Heart left ventricle (tissue), 16 donors: ENCODE measurements at places on chromosomes 11 and 22. TPM values are rescaled to one million over a fixed set of nuclear protein-coding genes. Genes with fewer than 3 reads are reported as not detected.

GRCh38 chr11:31808721-31809540 lies 2.2 kb downstream of the PAX6 start:
- no peaks in the 10 kb centered on the region for H3K36me3 ChIP-seq
- no peak overlapping the region for H3K27ac ChIP-seq
- H3K4me1 ChIP-seq = peaks cover 40% of the 10 kb centered on the region
- no peak for DNase-seq

- H3K4me3 ChIP-seq = peak overlapping the region; percentile 19
- H3K36me3 ChIP-seq = peaks cover 39% of the 10 kb centered on the region
- peak; percentile 50 for DNase-seq
- H3K27me3 ChIP-seq = no peaks in the 10 kb centered on the region
Measured at GRCh38 chr22:46086577-46087335, 63.6 kb upstream of the PPARA start.

DNA sequence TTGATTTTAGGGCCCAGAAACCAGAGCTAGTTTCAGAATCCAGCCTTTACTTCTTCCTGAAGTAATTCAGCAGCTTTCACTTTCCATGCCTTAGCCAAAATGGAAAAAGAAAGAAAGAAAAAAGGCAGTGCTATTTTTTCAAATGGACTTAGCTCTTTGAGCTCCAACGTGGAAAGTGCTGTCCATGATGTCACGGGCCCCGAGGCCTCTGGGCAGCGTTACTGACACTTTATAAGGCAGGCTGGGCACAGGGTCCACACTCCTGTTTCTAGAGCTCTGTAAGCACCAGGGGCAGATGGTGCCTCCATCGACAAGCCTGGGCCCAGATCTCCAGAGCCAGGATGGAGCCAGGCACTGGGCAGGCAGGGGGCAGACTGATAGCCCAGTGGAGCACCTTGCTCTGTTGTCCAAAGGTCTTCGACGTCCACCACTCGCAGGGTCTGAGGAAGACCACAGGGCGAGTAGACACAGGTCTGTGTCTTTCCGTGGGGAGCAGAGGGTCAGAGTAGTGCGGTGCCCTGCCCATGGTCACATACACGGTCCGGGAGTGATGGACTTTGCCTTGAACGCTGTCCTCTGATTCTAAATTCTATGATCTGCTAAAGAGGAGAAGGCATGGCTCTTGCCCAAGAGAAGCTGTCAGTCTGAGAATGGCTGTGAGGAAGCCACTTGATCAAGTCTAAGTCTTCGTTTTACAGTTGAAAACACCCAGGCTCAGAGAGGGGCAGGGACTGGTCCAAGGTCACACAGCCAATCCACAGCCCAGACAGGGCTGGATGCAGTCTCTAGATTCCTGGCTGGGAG lies 22.0 kb upstream of the WNT11 start:
- H3K4me1 ChIP-seq = no peaks in the 10 kb centered on the region
- no peak overlapping the region for H3K4me3 ChIP-seq

- H3K27ac ChIP-seq = peak overlapping the region; percentile 33
- H3K36me3 ChIP-seq = no peaks in the 10 kb centered on the region
- H3K27me3 ChIP-seq = no peaks in the 10 kb centered on the region
Measured at GRCh38 chr11:91163619-91164451, 941.0 kb upstream of the CHORDC1 start.

DNA sequence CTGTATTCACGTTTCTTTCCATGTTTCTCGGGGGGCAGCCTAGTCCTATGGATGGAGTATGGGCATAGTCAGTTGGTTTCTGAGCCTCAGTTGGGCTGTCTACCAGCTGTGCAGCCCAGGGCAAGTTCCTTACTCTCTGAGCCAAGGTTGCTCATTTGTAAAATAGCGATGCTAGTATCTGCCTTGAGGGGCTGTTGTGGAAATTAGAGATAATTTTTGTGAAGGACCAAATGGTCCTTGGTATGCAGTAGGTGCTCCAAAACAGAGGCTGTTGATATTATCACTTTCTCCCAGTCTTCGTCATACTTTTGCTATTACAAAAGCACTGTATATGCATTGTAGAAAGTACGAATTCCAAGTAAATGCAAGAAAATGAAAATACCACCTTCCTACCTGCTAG lies 82.7 kb upstream of the MYOD1 start:
- H3K36me3 ChIP-seq = no peaks in the 10 kb centered on the region
- H3K4me1 ChIP-seq = no peaks in the 10 kb centered on the region
- H3K27me3 ChIP-seq = no peaks in the 10 kb centered on the region
- no peak for DNase-seq

- no peaks in the 10 kb centered on the region for H3K4me1 ChIP-seq
- peaks cover 48% of the 10 kb centered on the region for H3K36me3 ChIP-seq
Measured at GRCh38 chr22:31584804-31585160, 77.2 kb downstream of the PISD start.

DNA sequence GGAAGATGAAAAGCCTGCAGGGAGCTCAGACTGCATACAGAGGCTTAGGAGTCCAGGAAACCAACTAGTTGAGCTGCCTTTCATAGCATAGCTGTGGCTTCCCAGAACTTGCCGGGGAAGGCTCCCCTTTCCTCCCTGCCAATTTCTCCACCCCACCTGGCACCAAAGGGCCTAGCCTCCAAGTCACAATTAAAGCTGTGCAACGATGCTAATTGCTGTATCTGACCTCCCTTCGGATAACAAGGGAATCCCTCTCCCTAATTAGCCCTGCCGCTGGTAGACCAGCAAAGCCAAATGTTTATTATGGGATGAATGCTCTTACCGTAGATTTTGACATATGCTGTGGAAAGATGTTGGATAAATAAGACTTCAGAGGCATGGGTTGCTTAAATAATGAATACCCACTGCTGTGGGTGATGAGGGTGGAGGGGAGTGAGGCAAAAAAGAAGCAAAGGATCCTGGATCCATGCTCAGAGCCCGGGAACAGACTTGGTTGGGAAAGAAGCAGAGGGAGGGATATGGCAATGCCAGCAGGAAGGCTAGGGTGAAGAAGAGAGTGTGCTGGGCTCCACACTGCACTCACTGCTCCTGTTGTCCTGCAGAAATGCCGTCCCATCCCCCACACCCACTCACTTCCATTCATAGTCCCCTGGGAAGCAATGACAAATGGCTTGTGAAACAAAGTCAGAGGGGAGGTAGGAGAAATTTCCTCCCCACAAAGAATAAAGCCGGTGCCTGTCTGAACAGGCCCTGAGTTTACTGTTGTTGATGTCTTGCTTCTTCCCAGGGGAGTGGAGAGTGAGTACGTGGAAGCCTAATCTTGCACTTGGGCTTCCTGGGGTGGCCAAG lies 608.1 kb upstream of the CADM1 start:
- no peaks in the 10 kb centered on the region for H3K27me3 ChIP-seq
- DNase-seq = no peak
- H3K4me3 ChIP-seq = no peak overlapping the region
- no peaks in the 10 kb centered on the region for H3K4me1 ChIP-seq
- no peak overlapping the region for H3K27ac ChIP-seq

DNA sequence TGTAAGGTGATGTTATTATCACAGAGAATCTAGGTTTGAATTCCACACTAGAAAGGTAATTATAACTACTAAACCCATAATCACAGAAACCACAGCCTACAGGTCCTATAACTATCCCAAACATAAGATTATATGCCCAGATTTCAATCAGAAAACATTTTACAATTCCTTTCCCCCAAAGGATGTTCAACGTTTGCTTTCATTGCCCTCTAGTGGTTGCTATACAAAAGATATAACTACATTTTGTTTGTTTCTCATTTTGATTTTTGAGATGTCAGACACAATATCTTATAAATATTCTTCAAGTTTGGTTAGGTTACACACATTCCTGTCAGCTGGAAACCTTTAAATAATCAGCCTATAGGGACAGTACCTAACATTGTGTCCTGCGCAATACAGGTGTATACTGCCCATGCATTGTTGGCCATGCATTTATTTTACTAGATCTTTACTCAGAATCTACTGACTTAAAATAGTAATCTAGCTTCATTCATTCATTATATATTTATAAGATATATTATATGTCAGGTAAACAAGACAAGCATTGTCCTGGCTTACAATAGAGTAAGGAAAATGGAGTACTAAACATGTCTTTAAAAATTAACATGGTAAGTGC lies 530.5 kb upstream of the CCDC90B start:
- H3K36me3 ChIP-seq = no peaks in the 10 kb centered on the region
- H3K27me3 ChIP-seq = no peaks in the 10 kb centered on the region
- H3K4me3 ChIP-seq = no peak overlapping the region
- no peaks in the 10 kb centered on the region for H3K4me1 ChIP-seq
- no peak overlapping the region for H3K27ac ChIP-seq
- no peak for DNase-seq

Gene FLRT1
- 0.52 TPM for total RNA-seq

DNA sequence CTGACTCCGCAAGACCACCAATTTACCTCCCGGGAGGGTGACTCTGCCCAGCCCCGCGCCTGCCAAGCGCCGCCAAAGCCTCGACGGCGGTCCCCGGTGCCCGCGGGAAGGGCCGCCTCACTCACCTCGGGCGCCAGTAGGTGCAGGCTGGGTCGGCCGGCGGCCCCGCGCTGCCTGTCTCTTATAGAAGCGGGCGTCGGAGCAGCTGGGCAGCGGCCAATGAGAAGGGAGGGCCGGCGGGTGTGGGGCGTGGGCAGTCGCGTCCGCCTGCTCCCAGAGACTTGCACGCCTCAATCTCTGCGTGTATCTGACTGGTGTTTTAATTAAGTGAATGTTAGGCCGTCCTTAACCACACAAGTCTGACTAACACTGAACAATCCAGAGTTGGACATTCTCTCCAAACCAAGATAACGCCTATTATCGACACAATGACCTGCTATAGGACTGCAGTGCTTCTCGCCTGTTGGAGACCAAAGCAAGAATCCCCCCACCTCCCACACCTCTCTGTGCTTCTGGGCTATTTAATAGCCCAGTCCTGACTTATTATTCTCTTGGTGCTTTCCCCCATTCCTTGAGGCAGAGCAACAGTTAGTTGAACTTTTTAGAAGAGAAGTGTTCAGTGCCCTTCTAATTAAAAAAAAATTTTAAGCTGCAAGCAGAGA lies at the start of gene TPH1:
Gene TPH1 (minus strand): TSS at position 154 of the 662 bp plus-strand sequence. CDS start 5,507 bp downstream, outside the sequence.
- peaks cover 33% of the 10 kb centered on the region for H3K27me3 ChIP-seq
- H3K4me3 ChIP-seq = no peak within 1 kb of the TSS
- H3K4me1 ChIP-seq = no peaks in the 10 kb centered on the region
- H3K27ac ChIP-seq = no peak within 1 kb of the TSS

- no peak for DNase-seq
- peaks cover under 1% of the 10 kb centered on the region for H3K27me3 ChIP-seq
- no peaks in the 10 kb centered on the region for H3K36me3 ChIP-seq
- H3K4me1 ChIP-seq = peaks cover 17% of the 10 kb centered on the region
- H3K27ac ChIP-seq = peak overlapping the region; percentile 72
Measured at GRCh38 chr22:24954114-24954463, 1.6 kb downstream of the KIAA1671 start.

- H3K36me3 ChIP-seq = no peaks in the 10 kb centered on the region
- no peaks in the 10 kb centered on the region for H3K4me1 ChIP-seq
- peak; percentile 77 for DNase-seq
- peak within 1 kb of the TSS; percentile 65 for H3K4me3 ChIP-seq
Measured at GRCh38 chr11:8593935-8594909, at the start of gene STK33. TSS of gene STK33 (minus strand) at chr11:8594228. CDS start at chr11:8474905, 119,323 bp downstream.

GRCh38 chr22:20241579-20242392 lies 26.3 kb downstream of the RTN4R start:
- no peak overlapping the region for H3K4me3 ChIP-seq
- H3K4me1 ChIP-seq = peaks cover 59% of the 10 kb centered on the region
- no peaks in the 10 kb centered on the region for H3K36me3 ChIP-seq

- peaks cover 39% of the 10 kb centered on the region for H3K27me3 ChIP-seq
- DNase-seq = no peak
- H3K4me3 ChIP-seq = no peak overlapping the region
- H3K4me1 ChIP-seq = no peaks in the 10 kb centered on the region
Measured at GRCh38 chr11:72254299-72254993, 10.5 kb upstream of the PHOX2A start.

Gene CASP5
- not detected for total RNA-seq

Gene MUC5AC
- total RNA-seq = not detected

DNA sequence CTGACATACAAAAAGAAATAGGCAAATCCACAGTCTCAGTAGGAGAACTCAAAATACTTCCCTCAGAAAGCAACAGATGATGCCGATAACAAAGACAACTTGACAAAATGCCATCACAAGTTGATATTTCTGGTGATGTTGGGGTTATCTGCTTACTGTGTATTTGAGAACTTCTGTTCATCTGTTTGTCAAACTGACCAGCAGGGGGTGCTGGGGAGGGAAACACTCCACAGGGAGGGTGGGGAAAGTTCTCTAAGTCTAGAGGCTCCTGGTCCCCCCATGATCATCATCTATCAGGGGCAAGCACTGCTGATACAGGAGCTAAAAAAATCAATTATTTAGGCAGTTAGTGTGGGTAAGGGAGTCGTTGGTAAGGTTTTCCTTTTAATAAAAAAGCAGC lies 19.2 kb downstream of the GLYATL1 start:
- H3K27me3 ChIP-seq = no peaks in the 10 kb centered on the region
- H3K27ac ChIP-seq = no peak overlapping the region
- no peaks in the 10 kb centered on the region for H3K36me3 ChIP-seq
- DNase-seq = no peak
- H3K4me1 ChIP-seq = no peaks in the 10 kb centered on the region

- no peaks in the 10 kb centered on the region for H3K27me3 ChIP-seq
- H3K36me3 ChIP-seq = no peaks in the 10 kb centered on the region
- no peak overlapping the region for H3K27ac ChIP-seq
Measured at GRCh38 chr11:20397281-20397680, 9.8 kb downstream of the PRMT3 start.

GRCh38 chr11:125401746-125402145 lies 94.3 kb downstream of the FEZ1 start:
- DNase-seq = peak; percentile 40
- no peaks in the 10 kb centered on the region for H3K36me3 ChIP-seq
- no peak overlapping the region for H3K4me3 ChIP-seq
- H3K4me1 ChIP-seq = no peaks in the 10 kb centered on the region

Gene NRXN2
- total RNA-seq = 0.84 TPM

- H3K4me3 ChIP-seq = no peak overlapping the region
- H3K27me3 ChIP-seq = no peaks in the 10 kb centered on the region
- H3K27ac ChIP-seq = no peak overlapping the region
- no peaks in the 10 kb centered on the region for H3K36me3 ChIP-seq
- H3K4me1 ChIP-seq = no peaks in the 10 kb centered on the region
Measured at GRCh38 chr11:59254286-59254685, 41.6 kb upstream of the MPEG1 start.

Gene OR52E8
- not detected for total RNA-seq

GRCh38 chr11:28176351-28176750 lies 68.2 kb downstream of the METTL15 start:
- no peak overlapping the region for H3K4me3 ChIP-seq
- no peak overlapping the region for H3K27ac ChIP-seq
- no peaks in the 10 kb centered on the region for H3K36me3 ChIP-seq
- no peak for DNase-seq
- H3K4me1 ChIP-seq = no peaks in the 10 kb centered on the region
- H3K27me3 ChIP-seq = no peaks in the 10 kb centered on the region

Gene SCGB2A2
- not detected for total RNA-seq

DNA sequence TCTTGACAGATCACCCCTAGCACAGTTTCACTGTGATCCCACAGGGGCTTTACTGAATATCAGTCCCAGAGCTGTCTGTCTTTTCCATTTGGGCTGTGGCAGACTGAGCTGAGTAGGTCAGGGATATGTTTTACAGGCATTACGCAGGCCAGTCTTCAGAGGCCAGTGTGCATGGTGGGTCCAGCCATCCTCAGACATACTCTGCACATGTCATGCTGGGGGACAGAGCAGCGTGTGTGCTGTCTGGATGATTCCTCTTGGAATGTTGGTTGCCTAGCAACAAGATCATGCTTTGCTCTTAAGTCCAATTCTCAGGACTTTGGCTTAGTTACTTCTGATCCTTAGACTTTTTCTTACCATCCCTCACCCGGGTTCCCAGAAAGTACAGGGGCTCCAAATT lies 736.5 kb downstream of the DLG2 start:
- H3K27ac ChIP-seq = no peak overlapping the region
- no peak overlapping the region for H3K4me3 ChIP-seq
- peaks cover 3% of the 10 kb centered on the region for H3K4me1 ChIP-seq
- no peaks in the 10 kb centered on the region for H3K36me3 ChIP-seq
- H3K27me3 ChIP-seq = no peaks in the 10 kb centered on the region
- no peak for DNase-seq
